Naive B cell (primary cell): ENCODE measurements at places on chromosomes 7 and 10. TPM values are rescaled to one million over a fixed set of nuclear protein-coding genes. Genes with fewer than 3 reads are reported as not detected.

DNA sequence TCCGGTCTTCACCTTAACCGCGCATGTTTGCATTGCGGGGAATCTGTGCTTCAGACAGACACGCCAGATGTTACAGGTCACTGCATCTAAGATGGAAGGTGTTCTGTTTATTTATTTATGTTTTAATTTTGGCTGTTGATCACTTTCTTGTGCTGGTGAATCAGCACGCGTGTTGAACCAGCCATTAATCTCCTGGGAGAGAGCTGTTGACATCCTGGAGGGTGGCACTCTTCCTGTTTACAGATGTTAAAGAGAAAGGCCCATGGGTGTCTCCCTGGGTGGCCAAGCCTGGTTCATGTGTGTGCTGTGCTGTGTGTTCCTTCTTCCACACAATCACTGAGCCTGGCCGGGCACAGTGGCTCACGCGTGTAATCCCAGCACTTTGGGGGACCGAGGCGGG is 355.3 kb downstream of the PAXIP1 start:
- H3K27me3 ChIP-seq = no peaks in the 10 kb centered on the region
- H3K4me3 ChIP-seq = no peak overlapping the region
- no peaks in the 10 kb centered on the region for H3K36me3 ChIP-seq
- DNase-seq = no peak

DNA sequence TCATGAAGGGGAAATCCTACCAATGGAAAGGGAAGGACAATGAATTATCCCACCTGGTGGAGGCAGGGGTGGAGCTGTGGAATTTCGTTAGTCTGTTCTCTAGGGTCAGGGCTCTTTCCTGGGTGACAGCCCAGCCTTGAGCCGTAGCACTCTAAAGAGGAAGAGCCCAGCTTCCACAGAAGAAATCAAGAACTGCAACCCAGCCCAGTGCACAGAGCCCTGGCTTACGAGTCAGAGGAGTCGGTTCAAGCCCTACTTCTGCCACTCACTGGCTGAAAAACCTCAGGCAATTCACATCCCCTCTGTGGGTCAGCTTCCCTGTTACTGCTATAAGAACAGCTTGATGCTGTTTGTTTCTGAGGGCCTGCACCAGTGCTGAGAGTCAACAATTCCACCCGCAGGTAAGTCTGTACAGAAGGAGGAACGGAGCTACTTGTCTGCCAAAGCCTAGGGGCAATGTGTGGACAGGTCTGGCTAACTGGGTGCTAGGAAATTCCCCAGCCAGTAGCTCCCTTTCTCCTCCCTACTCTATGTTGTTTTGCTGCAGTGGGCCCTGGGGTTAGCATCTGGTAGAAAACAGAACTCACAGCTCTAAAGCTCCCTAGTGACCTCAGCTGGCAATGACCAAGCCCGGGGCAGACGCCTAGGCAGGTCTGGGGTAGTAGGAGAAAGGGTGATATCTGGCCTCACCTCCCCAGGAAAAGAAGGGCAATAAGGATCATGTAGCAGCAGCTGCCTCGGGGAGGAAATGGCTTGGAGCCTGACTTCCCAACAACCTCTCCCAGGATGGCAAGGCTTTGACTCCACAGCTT is 3.3 kb downstream of the AVPI1 start:
- H3K36me3 ChIP-seq = no peaks in the 10 kb centered on the region
- H3K4me3 ChIP-seq = no peak overlapping the region
- no peak for DNase-seq
- H3K27me3 ChIP-seq = no peaks in the 10 kb centered on the region

- no peaks in the 10 kb centered on the region for H3K36me3 ChIP-seq
- H3K4me1 ChIP-seq = no peaks in the 10 kb centered on the region
- no peak overlapping the region for H3K27ac ChIP-seq
- DNase-seq = no peak
- peaks cover 11% of the 10 kb centered on the region for H3K27me3 ChIP-seq
Measured at GRCh38 chr10:35739998-35740397, 97.9 kb upstream of the FZD8 start.

GRCh38 chr7:77537136-77537777 is at the start of gene PTPN12:
PTPN12 (plus strand) TSS chr7:77537295; CDS start chr7:77537547, 252 bp downstream.
- no peaks in the 10 kb centered on the region for H3K36me3 ChIP-seq
- H3K4me1 ChIP-seq = peaks cover 26% of the 10 kb centered on the region
- DNase-seq = peak; percentile 44
- H3K4me3 ChIP-seq = peak within 1 kb of the TSS; percentile 98
- peak within 1 kb of the TSS; percentile 97 for H3K27ac ChIP-seq

DNA sequence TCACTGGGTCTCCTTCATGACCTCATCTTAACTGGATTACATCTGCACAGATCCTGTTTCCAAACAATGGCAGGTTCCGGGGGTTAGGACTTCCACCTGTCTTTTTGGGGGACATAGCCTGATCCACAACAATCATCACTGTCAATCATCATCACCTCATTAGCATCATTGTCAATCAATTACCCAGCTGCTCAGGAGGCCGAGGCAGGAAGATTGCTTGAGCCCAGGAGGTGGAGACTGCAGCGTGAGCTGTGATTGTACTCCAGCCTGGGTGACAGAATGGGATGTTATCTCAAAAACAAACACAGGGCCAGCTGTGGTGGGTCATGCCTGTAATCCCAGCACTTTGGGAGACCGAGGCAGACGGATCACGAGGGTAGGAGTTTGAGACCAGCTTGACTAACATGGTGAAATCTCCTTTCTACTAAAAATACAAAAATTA is 18.7 kb downstream of the AMZ1 start:
- peaks cover 8% of the 10 kb centered on the region for H3K27me3 ChIP-seq
- no peak for DNase-seq
- H3K4me1 ChIP-seq = peaks cover 21% of the 10 kb centered on the region
- H3K27ac ChIP-seq = no peak overlapping the region

DNA sequence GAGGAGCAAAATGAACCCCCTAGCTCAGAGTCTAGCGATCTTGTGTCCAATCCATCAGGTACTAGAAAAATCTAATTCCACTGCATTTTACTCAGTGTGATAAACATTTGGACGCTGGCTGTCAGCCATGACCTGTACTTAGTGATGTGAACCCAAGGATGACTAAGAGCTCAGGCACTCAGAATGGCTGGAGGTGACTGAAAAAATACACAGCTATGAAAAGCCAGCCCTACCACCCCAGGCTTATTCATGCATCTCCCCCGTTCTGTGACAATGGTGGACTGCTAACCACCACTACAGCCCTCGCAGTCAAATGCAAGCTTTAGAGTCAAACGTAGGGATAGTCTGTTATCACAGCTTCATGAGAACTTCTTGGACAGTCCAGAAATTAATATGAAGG is 14.9 kb downstream of the AFAP1L2 start:
- H3K4me1 ChIP-seq = no peaks in the 10 kb centered on the region
- H3K4me3 ChIP-seq = no peak overlapping the region
- no peaks in the 10 kb centered on the region for H3K36me3 ChIP-seq
- H3K27me3 ChIP-seq = peaks cover 25% of the 10 kb centered on the region
- H3K27ac ChIP-seq = no peak overlapping the region

GRCh38 chr10:88911116-88911515 is 31.1 kb downstream of the STAMBPL1 start:
- no peaks in the 10 kb centered on the region for H3K4me1 ChIP-seq
- no peak overlapping the region for H3K27ac ChIP-seq
- no peaks in the 10 kb centered on the region for H3K27me3 ChIP-seq

DNA sequence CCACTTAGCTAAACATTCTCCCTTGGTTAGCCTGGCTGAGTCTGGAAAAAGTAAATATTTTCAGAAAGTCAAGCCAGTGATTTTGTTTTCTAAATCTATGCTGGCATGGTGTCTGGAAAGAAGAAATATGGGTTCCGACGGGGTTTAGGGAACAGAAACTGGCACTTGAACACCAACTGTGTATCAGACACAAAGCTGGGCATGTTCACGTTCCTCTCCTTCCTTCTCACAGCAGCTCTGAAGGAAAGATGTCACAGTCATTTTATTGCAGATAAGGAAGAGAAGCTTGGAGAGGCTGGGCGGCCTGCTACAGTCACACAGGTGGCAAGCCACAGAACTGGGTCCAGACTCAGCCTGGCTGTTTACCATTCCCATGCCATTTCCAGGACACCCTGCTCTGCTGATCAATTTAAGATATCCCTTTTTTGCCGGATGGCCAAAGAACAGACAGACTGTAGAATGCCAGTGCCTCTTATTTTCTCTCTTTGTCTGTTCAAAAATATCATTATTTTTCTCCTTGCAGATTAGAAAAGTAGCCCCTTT is 118.8 kb downstream of the HERPUD2 start:
- H3K36me3 ChIP-seq = no peaks in the 10 kb centered on the region
- H3K27me3 ChIP-seq = peaks cover 8% of the 10 kb centered on the region
- no peak for DNase-seq
- no peak overlapping the region for H3K27ac ChIP-seq
- peaks cover 8% of the 10 kb centered on the region for H3K4me1 ChIP-seq
- no peak overlapping the region for H3K4me3 ChIP-seq

- peaks cover 33% of the 10 kb centered on the region for H3K4me1 ChIP-seq
- no peaks in the 10 kb centered on the region for H3K27me3 ChIP-seq
- H3K27ac ChIP-seq = peak overlapping the region; percentile 2
- no peak for DNase-seq
Measured at GRCh38 chr10:74922921-74923320, 96.5 kb downstream of the KAT6B start.

GRCh38 chr7:74480861-74481417 is 27.2 kb downstream of the GTF2IRD1 start:
- no peaks in the 10 kb centered on the region for H3K36me3 ChIP-seq
- no peak for DNase-seq
- peaks cover 6% of the 10 kb centered on the region for H3K27me3 ChIP-seq
- H3K27ac ChIP-seq = no peak overlapping the region

GRCh38 chr10:17586821-17587234 is 30.3 kb downstream of the HACD1 start:
- no peaks in the 10 kb centered on the region for H3K27me3 ChIP-seq
- H3K4me3 ChIP-seq = peak overlapping the region; percentile 40
- peaks cover 16% of the 10 kb centered on the region for H3K4me1 ChIP-seq
- no peaks in the 10 kb centered on the region for H3K36me3 ChIP-seq
- no peak for DNase-seq

- DNase-seq = no peak
- H3K36me3 ChIP-seq = no peaks in the 10 kb centered on the region
- no peaks in the 10 kb centered on the region for H3K27me3 ChIP-seq
- H3K27ac ChIP-seq = no peak overlapping the region
Measured at GRCh38 chr10:50595785-50596184, 28.0 kb downstream of the SGMS1 start.

DNA sequence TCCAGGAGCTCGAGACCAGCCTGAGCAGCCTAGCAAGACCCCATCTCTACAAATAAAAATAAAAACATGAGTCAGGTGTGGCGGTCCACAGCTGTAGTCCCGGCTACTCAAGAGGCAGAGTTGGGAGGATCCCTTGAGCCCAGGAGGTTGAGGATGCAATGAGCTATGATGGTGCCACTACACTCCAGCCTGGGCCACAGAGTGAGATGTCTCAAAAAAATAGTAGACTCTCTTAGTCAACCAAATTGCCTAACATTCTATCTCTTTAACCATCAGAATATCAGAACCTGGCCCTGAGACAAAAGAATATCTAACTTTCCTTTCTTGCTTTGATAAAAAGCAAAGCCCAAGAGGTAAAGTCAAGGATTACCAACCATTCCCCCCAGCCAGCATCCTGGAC is 35.0 kb upstream of the CUX1 start:
- no peak for DNase-seq
- H3K36me3 ChIP-seq = no peaks in the 10 kb centered on the region
- H3K4me1 ChIP-seq = peaks cover 15% of the 10 kb centered on the region
- no peak overlapping the region for H3K27ac ChIP-seq
- H3K27me3 ChIP-seq = peaks cover 13% of the 10 kb centered on the region

- no peaks in the 10 kb centered on the region for H3K4me1 ChIP-seq
- DNase-seq = no peak
- peaks cover 19% of the 10 kb centered on the region for H3K27me3 ChIP-seq
- H3K27ac ChIP-seq = no peak overlapping the region
Measured at GRCh38 chr7:123637203-123637602, 18.5 kb upstream of the LMOD2 start.

DNA sequence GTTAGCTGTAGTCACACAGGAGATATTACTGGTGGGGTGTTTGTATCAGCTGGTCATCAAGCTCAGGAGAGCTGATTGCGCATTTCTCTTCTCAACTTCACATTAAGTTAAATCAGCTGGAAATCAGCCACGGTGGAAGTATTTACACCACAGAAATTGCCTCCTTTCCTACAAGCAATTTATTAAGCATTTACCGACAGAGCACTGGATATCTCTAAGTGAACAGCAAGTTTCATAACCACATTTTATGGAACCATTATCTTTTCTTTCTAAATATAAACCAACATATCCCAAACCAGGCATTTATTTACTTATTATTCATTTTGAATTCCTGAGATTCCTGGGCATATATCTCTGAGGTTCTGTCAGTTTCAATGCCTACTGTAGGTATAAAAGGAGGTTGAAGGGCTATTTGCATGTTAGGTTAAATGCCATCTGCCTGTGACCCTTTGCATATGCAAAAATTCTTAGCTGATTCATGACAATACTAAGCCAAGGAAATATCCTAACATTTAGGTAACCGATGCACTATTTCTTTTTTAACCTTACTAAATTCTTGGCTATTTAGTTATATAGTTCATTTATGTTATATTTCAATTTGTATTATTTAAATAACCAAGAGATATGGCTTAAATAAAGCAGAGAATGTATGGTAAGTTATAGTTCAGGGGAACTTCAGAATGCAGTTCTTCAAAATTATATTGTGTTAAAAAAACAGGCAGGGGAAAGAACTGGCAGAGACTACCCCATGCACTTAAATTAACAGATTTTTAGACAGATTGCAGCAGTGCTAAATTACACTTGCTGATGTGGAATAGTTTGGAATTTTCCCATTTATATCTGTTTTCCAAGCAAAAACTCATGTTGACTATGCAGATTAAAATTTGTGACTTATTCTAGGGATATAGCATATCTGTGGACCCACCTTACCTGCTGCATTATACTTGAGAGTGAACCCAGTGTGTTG is 56.8 kb downstream of the DYNC1I1 start:
- no peaks in the 10 kb centered on the region for H3K4me1 ChIP-seq
- no peak overlapping the region for H3K27ac ChIP-seq

GRCh38 chr7:138649506-138649905 is 51.7 kb downstream of the SVOPL start:
- no peaks in the 10 kb centered on the region for H3K27me3 ChIP-seq
- no peaks in the 10 kb centered on the region for H3K4me1 ChIP-seq
- no peak for DNase-seq
- no peak overlapping the region for H3K4me3 ChIP-seq
- H3K36me3 ChIP-seq = no peaks in the 10 kb centered on the region
- no peak overlapping the region for H3K27ac ChIP-seq

- H3K36me3 ChIP-seq = no peaks in the 10 kb centered on the region
- H3K4me3 ChIP-seq = no peak overlapping the region
Measured at GRCh38 chr10:69961881-69962745, 90.5 kb upstream of the MACROH2A2 start.

DNA sequence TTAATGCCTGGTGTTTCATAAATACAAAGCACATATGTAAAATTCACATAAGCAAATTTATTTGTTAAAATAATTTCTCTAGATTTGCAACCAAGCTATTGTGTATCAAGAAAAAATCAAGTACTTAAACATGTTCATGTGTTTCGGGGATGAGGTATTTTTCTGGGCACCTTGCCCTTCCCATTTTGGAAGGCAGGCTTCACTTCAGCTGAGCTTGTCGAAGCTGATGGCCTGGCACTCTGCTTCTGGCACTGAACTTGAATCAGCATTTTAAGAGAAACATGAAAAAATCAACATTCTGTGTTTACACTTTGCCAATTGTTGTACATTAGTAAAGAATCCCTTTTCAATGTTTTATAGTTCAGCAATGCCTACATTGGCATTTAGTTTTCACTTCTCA is 179.1 kb upstream of the STEAP4 start:
- no peaks in the 10 kb centered on the region for H3K4me1 ChIP-seq
- H3K27ac ChIP-seq = no peak overlapping the region
- DNase-seq = no peak

The SEMA4G gene
- not detected for polyA plus RNA-seq

The SLC16A9 gene
- not detected for polyA plus RNA-seq

The PLPP4 gene
- polyA plus RNA-seq = not detected

The PPP1R17 gene
- not detected for polyA plus RNA-seq

The SLC16A12 gene
- polyA plus RNA-seq = not detected

The MYO1G gene
- polyA plus RNA-seq = 83.1 TPM

The NRF1 gene
- 9.6 TPM for polyA plus RNA-seq

The LAMB1 gene
- polyA plus RNA-seq = not detected

The PLEKHS1 gene
- polyA plus RNA-seq = not detected

The LDB3 gene
- not detected for polyA plus RNA-seq
